ENCODE measurements at places on chromosomes 16 and 17. TPM values are rescaled to one million over a fixed set of nuclear protein-coding genes. Genes with fewer than 3 reads are reported as not detected.

The ADGRG3 gene
- total RNA-seq, result not detected

The HSF4 gene
- 33.9 TPM for total RNA-seq

The PRAC1 gene
- not detected for total RNA-seq

The TNFRSF17 gene
- total RNA-seq, result not detected

The SEC14L1 gene
- total RNA-seq, result 92.2 TPM

The TP53TG3C gene
- not detected for total RNA-seq

The TPSD1 gene
- not detected for total RNA-seq

The RAB11FIP4 gene
- total RNA-seq, result 20.8 TPM

The TBX2 gene
- 0.14 TPM for total RNA-seq

The HOXB6 gene
- 0.62 TPM for total RNA-seq

The RPH3AL gene
- total RNA-seq, result 3.2 TPM
